Caki2 (cell line): ENCODE measurements at places on chromosomes 16 and 17. TPM values are rescaled to one million over a fixed set of nuclear protein-coding genes. Genes with fewer than 3 reads are reported as not detected.

DNA sequence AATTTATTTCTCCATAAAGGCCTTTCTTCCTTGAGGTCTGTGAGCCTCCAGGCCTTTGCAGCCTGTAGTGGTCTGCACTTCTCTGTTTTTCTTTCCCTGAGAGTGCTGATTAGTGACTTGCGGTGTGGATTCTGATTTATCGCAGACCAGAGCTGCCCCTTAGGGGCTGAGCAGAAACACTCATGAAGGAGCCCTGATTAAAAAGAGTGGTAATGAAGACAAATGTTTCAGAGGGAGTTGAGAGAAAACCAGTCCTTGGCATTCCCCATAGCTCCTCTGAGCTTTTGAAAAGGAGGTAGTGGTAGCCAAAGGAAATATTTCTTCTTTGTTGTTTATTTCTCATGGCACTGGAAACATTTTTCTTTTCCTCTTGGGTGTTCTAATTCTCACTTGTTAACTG lies 268.1 kb upstream of the TBX2 start:
- no peak for DNase-seq

DNA sequence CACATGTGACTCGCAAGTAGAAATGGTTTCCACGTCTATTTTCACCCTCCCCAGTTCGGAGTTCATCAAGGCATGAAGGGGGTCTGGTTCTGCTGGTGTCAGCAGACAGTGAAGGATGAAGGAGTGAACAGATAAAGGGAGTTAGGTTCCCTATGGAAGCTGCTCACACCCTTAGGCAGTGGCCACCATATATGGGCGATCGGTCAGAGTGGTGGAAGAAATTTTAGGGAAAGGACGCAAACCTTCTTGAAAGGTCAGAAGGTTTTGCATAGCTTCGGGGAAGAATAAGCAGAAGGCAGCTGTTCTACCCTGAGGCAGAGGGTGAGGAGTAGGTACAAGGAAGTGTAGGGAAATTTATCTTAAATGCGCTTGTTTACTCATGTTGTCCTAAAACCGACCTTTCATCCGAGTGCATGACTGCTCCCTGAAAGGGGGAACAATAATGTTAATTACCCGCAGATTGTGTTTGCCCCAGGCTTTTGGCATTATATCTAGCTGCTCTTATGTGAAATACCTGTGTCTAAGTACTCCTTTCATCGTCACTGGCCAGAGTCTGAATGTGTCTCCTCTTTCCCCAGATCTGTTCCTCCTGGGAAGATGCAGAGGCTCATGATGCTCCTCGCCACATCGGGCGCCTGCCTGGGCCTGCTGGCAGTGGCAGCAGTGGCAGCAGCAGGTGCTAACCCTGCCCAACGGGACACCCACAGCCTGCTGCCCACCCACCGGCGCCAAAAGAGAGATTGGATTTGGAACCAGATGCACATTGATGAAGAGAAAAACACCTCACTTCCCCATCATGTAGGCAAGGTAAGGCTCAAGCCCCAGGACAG lies 12.5 kb downstream of the CDH5 start:
- no peak for DNase-seq

DNA sequence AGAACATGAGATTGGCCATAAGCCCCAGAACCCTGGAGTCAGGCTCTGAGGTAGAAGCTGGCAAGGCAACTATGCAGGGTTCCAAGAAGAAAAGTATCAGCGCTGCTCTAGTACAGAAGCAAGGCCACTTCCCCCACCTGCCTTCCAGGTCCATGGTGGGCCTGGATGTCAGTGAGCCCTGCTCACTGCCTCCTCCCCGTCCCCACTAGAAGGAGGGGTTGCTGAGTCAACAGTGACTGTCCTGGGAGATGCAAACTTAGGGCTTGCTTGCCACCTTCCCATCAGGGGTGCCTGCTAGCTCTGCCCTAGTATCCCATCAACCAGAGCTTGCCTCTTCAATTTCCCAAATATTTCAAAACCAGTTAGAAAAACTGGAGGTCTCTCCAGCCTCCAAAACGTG lies 29.6 kb upstream of the SREBF1 start:
- DNase-seq: no peak

DNA sequence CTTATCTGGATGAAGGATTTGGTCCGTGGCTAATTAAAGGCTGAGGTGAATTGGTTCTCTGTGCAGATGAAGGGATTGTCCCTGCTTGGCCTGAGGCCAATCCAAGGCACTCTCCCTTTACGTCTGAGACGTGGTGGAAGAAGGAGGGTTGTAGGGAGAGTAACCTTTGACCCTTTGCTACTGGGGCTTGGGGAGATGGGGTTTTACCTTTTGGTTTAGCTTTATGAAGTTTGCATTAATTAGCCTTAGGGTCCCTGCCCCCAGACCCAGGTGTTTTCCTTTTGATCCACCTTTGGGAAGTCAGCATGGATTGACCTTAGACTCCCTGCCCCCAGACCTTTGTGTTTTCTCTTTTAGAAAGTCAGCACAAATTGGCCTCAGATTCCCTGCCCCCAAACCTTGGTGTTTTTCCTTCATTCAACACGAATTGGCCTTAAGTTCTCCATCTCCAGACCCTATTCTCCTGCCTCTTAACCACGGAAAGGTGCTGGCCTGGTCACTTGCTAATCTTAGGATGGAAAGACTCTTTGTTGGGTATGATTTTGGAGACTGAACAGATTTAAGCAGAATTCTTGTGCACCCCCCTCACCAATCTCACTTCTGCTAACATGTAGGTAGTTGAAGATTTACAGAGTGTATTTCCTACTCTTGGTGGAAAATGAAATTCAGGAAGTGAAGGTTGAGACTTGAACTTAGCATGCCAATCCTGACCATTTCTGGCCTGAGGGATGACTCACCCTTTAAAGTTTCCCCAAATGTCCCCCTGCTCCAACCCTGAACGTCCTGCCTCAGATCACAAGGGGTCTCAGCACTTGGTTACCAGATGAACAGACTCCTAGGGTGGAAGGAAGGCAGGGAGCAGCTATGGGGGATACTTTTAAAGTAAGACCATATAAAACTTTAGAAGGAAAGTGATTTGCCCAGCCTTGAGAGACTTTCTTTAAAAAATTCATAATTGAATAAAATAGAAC lies 23.1 kb upstream of the MMD start:
- no peak for DNase-seq

The CD300C gene
- total RNA-seq: not detected in 2 replicates

DNA sequence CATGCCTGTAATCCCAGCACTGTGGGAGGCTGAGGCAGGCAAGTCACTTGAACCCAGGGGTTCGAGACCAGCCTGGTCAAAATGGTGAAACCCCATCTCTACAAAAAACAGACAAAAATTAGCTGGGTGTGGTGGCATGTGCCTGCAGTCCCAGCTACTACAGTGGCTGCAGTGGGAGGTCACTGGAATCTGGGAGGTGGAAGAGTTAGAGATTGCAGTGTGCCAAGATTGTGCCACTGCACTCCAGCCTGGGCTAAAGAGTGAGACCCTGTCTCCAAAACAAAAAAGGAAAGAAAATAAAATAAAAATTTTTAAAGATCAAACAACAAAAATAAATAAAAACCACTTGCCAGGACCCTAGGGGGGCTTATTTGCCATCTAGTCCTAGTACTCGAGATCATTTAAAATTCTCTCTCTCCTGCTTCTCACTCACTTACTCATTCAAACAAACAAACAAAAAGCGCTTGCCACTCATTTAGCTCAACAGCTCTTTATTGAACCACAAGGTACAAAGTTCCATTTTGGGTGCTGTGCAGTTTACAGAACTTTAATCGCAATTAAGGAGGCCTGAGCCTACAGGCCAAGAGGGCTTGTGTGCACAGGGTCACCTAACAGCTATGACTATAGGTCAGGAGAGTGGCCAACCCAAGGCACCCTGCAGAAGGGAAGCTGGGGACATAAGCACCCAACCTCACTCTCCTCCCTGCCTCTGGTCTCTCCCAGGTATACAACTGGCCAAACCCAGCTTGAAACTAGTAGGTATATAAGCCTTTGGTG lies 4.4 kb downstream of the CHD9NB start:
- no peak for DNase-seq

The KLHL10 gene
- total RNA-seq: not detected in 2 replicates
